ENCODE measurements at places on chromosomes 7 and 10.
A peak's percentile ranks its signal among the peaks of the same experiment; 100 is the strongest.

GRCh38 chr10:34698248-34698831, 116.8 kb downstream of the PARD3 start:
- no peak for DNase-seq

DNA sequence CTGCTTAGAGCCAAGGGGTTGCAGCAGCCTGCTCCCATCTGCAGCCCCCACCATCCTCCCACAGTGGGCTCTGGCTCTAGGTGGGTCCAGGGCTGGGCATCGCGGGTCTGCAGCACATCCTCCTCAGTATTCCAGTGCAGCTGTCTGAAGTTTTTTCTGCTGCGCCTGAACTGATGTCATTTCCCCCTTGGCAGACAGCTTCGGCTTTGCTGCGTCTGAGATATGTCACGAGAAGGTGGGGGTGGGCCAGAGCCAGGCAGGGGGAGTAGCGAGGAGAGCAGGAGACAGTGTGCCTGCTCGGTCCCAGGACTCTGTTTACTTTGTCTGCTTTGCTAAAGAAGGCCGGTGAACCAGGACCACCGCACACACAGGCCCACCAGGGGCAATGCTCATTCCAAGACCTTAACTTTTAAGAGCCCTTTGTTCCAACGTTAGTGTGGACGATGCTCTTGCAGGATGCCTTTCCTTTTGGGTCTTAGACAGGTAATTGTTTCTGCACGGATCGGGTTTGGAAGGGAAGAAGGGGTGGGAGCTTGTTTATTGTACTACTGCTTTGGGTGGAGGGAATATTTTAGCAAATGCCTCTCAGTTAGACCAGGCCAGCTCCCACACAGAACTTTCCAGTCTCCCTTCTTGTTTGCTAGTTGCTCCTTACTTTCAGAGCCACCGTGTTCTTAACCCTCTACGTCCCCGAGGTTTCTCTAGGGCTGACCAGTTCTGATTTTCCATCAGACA, 32.4 kb downstream of the WBP1L start:
- DNase-seq, result no peak

GRCh38 chr7:110548372-110548771, 542.6 kb upstream of the LRRN3 start:
- DNase-seq, result no peak

DNA sequence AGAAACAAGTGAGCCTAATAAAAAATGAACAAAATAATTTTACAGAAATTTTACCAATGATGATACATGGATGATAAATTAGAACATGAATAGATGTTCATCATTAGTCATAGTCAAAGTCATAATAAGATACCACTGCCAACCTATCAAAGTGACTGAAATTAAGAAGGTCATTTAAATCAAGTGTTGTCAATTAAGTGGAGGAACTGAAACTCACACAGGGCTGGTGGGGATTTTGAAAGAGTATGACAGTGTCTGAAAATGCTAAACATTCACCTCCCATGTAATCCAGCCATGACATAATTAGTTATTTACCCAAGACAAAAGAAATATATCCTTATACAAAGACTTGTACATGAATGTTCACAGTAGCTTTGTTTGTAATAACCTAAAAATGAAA, 57.1 kb upstream of the DYNC1I1 start:
- no peak for DNase-seq

DNA sequence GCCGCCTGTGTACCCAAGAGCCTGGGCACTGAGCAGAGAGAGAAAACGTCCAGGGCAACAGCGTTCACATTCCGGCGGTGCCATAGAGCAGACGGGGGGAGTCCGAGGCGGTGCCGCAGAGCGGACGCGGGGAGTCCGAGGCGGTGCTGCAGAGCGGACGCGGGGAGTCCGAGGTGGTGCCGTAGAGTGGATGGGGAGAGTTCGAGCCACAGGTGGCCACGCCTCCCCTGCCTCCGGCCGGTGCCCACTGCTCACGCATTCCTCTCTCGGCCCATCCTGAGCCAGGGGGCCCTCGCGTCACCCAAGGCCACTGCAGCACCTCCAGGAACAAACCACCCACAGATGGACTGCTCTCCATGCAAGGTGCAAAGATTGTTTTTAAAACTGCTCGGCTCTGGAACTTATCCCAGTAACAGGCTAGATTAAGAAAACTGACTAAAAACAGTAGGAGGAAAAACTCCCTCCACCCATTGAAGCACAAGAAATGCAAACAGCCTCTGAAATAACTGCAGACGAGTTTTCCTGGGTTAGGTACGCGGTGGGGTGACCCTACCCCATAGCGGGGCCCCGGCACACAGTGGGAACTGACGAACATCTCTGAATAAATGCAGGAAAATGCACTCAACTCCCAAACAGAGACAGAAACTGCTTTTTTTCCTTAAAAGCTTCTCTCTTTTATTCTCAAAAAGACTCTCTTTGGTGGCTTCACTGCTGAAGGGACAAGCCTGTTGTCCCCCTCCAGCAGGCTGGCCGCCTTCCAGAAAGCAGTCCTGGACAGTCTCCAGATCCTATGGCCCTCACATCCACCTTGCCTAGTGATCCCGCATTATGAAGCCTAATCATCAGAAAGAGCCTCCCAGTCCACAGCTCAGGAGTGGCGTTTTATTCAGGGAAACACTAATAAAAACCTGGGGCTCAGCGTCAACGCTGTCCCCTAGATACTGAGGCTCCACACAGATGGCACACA, 55.9 kb downstream of the DIP2C start:
- DNase-seq, result peak; percentile 59

- no peak for DNase-seq
Measured at GRCh38 chr10:63173468-63174232, 40.5 kb downstream of the NRBF2 start.

DNA sequence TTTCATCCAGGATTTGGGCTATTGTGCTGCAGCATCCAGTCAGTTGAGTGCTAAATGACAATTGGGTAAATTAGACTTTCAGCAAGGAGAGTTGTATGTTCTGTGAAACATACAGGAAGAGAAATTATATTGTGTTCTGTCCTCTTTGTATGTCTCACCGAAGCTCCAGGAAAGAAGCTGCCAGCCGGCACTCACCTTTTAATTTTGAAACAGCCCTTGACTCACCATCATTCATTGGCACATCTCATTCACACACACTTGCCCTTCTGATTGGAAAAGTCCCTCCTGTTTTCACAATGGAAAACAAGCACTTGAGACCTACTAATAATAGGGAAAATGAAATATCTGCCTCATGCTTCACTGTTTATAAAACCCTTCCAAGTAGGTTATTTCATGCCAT, 495.6 kb downstream of the RPS24 start:
- no peak for DNase-seq

DNA sequence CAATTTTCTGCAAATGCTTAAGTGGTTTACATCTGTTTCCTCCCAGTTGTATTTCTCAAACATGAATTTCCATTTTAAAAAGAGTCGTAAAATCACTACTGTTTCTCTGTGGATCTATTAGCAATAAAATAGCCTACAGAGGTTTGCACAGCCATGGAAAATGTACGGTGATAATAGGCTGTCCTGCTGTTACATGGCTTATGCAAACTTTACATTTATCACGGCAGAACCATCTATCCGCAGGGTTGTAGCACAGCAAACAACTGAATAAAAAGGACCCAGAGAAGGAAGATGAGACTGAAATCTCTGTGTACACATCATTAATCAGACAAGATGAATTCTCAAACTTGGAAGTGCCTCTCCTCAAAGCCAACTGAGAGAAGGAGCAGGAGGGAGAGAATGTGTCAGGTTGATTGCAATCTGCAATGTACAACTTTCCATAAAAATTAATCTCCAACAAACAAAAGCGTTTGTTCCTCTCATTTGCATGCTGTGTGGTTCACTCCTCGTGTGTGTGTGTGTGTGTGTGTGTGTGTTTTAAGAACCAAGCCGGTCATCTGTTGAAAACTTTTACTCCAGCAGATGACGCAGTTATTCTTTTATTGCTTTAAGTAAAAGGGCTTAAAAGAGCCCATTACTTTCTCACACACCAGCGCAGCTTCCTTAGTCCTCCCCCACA, 279.3 kb downstream of the SKAP2 start:
- DNase-seq, result no peak

GRCh38 chr10:121597504-121598262, 561 bp downstream of the FGFR2 start:
- no peak for DNase-seq

DNA sequence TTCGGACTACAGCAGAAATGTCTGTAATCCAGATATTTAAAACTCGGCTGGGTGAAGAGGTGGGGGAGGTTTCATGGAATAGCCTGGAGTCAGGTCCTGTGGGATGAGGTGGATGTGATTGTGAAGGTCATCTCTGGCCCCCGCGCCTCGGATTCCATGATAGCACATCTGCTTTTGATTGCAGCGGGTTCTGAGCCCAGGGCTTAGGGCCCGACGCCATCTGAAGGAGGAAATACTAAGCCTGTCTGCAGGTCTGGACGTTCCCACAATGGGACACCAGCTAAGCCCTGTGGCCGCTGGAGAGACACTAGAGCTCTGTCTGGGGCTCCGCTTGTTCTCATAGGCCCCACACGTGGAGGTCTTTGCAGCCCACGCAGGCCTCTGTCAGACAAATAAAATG, 328.7 kb downstream of the CXCL12 start:
- DNase-seq, result no peak

DNA sequence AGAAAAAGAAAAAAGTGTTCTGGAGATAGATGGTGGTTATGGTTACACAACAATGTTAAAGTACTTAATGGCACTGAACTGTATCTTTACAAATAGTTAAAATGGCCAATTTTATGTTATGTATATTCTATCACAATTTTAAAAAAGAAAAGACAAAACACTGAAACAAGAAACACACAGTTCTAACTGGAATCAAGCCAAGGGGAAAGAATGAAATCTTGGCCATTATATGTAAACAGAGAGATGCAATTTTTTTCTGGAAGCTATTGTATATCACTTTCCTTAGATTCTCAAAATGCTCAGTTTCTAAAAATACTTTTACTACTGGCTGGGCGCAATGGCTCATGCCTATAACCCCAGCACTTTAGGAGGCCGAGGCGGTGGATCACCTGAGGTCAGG, 4.1 kb downstream of the COA1 start:
- DNase-seq, result no peak

GRCh38 chr10:31000071-31000782, 31.4 kb downstream of the ZNF438 start:
- DNase-seq, result no peak

DNA sequence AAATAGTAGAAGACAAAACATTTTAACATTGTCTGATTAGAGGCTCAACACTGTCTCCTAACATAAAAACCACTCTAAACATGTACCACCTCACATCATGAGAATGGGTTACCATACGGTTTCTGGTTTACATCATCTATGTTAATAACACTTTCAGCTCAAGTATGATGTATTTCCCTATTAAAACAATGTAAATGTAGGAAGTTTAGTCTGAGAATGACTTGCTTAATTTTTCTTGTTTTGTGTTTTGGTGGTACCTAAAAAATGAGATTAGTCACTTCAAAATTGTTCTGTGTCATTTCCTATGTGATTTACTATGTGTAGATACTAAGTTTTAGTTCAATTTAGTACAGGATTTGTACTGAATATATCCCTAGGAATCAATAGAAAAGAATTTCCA, 195.8 kb upstream of the SEMA3C start:
- DNase-seq, result no peak

- DNase-seq, result no peak
Measured at GRCh38 chr7:158049271-158049670, 538.4 kb downstream of the PTPRN2 start.

GRCh38 chr7:28596245-28596935, 184.1 kb downstream of the CREB5 start:
- DNase-seq, result no peak

DNA sequence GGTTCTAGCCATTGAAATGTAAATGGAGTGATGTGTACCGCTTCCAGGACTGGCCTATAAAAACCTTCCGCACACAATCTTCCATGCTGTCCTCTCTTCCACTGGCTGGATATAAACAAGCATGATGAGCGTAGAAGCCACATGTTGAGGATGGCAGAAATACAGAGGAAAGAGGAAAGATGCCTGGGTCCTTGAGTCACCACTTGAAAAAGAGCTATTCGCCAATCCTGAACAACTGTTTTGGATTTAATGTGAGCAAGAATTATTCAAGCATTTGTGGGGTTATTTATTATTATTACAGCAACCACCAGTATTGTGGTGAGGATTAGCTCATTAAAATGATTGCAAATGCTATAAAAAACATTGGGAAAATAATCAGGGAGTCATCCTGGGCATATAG, 45.8 kb upstream of the PLXNA4 start:
- no peak for DNase-seq

GRCh38 chr7:126803060-126803665, 449.6 kb downstream of the GRM8 start:
- DNase-seq, result peak; percentile 45

Data from cerebellar cortex (tissue), 1 donor.